ENCODE measurements at places on chromosomes 3 and 15.

DNA sequence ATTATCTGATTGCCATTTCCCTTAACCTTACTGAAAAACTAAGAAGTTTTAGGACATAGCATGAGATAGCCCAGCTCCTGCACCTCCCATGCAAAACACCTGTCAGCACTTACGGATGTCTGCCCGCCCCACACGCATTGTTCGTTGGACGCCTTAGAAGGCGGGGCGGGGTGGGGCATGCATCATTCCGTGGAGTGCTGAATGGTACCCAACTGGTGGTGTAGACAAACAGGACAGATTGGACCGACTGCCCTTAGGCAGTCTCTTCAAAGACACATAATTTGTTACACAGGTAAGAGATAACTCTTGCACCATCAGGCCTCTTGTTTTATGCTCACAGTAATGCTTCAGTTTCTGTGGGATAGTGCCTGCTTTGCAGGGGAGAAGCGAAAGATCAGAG lies 93.8 kb downstream of the SMAD6 start:
- no peak for DNase-seq

GRCh38 chr3:108312656-108313055 lies 16.3 kb downstream of the HHLA2 start:
- peak; percentile 14 for DNase-seq

DNA sequence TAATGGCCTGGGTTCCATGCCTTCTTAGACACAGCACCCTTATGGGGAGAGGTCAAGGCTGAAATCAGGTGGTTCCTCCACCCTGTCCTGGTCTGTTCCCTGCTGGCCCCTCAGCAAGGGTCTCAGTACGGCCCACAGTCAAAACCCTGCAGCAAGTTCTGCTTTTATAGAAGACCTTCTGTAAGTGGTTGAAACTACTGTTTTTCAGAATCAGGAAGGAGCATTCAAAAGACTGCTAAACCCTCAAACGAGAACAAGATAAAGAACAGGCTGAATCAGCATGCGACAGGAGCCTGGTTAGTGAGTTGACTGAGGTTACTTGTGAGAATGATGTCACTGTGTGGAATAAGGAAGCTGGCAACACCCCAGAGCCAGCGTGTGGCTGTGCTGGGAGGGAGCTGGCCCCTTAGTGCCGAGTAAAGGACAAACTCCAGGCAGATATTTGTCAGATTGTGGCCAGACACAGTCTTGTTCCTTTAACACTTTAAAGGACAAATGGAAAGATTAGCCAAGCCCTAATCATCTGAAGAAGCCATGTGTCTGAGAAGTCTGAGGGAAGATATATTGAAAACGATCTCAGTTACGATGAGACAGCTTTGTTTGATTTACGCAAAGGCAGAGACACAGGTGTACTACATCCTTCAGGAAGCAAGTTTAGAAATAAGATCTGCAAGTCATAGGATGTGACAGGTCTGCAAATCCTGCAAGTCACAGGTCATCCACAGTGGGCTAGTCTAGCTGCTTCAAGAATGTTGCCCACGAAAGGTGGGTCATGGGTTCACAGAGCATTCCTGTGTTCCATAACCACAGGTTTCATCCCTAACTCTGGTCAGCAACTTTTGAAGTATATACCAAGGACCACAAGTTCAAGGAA lies 54.0 kb downstream of the B3GNT5 start:
- no peak for DNase-seq

- no peak for DNase-seq
Measured at GRCh38 chr15:51775967-51776816, 24.8 kb downstream of the TMOD2 start.
